ENCODE measurements at places on chromosomes 12 and 14. TPM values are rescaled to one million over a fixed set of nuclear protein-coding genes. Genes with fewer than 3 reads are reported as not detected.

- peak; percentile 76 for DNase-seq
Observed at GRCh38 chr12:26833743-26834490, 923 bp upstream of the ITPR2 start.

- no peak for DNase-seq
Observed at GRCh38 chr12:88242571-88242925, 100.4 kb downstream of the TMTC3 start.

DNA sequence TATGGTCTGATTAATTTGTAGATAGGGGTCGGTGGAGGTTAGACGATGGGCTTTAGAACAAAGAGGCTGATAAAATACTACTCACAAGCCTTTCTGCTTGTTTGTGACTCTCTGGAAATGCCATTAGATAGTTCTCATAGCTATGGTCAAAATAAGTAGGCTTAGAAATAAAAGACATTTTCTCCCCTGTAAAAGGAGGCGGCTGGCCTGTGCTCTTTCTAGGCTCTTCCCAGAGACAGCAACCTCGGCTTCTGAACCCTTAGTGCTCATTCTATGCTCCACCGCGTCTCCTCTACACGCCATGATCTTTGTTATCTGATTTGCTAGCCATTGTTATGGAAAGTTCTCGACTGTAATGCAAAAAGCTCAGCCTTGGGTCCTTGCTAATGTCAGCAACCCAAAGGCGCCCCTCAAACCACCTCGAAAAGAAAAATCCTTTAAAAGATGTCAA lies 64.5 kb downstream of the CRADD start:
- DNase-seq, result no peak

- no peak for DNase-seq
Observed at GRCh38 chr14:23513818-23514643, 37.5 kb downstream of the ZFHX2 start.

- peak; percentile 19 for DNase-seq
Observed at GRCh38 chr12:56768424-56768823, 5.3 kb downstream of the HSD17B6 start.

DNA sequence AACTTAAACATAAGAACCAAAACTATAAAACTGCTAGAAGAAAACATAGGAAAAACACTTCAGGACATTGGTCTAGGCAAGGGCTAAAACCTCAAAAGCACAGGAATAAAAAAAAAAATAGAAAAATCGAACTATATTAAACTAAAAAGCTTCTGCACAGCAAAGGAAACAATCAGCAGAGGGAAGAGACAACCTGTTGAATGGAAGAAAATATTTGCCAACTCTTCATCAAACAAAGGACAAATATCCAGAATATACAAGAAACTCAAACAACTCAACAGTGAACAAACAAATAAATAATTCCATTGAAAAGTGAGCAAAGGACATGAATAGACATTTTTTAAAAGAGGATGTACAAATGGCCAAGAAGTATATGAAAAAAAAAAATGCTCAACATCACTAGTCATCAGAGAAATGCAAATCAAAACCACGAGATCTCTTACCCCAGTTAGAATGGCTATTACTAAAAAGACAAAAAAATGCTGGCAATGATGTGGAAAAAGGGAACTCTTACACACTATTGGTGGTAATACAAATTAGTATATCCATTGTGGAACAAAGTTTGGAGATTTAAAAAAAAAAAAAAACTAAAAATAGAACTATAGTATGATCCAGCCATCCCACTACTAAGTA lies 152.0 kb downstream of the NDUFA12 start:
- DNase-seq, result no peak

DNA sequence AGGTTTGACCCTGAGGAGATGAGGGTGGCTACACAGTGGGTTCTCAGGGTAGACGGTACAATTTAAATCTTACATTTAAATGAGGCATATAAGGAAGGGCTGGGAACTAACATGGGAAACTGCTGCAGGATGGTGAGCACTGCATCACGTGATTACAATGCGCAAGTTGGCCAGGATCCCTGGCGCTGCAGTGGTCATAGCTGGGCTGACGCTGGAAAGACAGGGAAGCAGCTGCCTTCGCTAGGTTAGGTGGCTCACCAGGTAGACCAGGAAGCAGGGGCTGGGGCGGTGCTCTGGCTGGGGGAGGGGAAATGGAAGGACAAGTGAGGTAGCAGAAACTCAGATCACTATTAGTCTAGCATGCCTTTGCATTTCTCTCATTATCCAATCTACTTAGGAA lies 149.9 kb downstream of the FOXN3 start:
- no peak for DNase-seq

DNA sequence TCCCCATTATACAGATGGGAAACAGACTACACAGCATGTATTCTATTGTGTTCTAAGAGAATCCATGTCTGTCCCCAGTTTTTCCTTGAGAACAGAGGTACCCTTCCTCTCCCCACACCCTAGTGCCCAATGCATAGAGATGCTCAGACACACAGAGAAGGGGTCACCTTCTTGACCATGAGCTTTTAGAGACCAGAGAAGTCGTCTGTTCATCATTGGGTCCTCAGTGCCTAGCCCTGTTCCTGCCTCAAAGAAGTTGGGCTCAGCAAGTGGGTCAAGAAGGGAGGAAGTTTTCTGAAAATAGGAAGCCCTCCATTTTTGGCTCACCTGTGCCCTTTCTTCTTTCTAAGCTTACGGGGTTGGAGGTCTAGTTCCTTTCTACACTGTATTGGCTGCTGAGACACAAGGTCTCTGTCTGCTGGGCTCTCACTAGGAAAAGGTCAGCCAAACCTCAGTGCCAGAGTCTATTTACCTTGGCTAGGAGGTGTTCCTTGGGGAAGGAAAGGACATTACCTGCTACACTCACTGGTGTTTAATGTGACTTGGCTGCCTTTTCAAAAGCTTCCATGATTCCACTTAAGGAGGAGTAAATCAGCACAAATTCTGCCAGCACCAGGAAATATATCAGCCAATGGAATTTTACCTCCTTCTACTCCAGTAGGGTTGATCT lies 198.5 kb upstream of the PWP1 start:
- no peak for DNase-seq

DNA sequence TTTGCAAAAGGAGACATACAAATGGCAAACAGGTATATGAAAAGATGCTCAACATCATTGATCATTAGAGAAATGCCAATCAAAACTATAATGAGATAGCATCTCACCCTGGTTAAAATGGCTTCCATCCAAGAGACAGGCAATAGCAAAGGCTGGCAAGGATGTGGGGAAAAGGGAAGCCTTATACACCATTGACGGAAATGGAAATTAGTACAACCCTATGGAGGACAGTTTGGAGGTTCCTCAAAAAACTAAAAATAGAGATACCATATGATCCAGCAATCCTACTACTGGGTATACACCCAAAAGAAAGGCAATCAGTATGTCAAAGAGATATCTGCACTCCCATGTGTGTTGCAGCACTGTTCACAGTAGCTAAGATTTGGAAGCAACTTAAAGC lies 17.3 kb upstream of the CKAP4 start:
- no peak for DNase-seq

- DNase-seq, result no peak
Observed at GRCh38 chr12:114440270-114441038, 34.5 kb upstream of the TBX5 start.

- no peak for DNase-seq
Observed at GRCh38 chr14:90049390-90049789, 12.4 kb upstream of the KCNK13 start.

DNA sequence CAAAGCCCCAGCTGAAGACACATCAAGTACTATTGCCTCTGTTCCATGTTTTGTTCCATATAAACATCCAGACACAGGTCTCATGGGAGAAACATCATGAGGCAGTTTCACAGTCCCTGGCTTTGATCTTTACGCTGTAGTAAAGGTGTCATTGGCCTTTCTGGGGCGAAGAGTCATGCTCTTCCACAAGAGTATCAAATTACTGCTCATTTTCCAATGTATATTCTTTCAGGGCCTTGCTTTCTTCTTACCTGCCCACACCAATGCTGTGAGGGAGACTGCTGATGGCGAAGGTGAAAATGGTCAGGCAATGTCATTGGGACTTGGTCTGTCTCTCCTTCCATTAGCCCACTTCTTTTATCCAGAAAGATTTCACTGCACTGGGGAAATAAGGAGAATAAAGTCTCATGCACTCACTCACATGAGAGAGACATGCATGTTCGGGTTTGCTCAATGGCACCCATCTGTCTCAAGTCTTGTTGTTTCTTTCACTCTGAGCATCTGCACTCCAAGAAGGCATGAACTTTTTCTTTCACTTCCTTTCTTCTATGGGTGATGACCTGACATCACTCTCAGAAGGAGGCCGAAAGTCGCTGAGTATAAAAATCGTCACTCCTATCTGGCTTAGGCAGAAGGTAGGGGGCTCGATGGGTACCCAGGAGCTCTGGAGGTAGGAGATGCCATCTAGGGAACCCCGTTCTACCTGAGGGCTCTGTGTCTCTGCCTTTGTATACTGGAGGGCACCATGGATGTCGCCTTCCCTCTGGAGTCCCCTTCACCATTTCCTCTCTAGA lies 1.3 kb upstream of the JDP2 start:
- DNase-seq, result no peak

DNA sequence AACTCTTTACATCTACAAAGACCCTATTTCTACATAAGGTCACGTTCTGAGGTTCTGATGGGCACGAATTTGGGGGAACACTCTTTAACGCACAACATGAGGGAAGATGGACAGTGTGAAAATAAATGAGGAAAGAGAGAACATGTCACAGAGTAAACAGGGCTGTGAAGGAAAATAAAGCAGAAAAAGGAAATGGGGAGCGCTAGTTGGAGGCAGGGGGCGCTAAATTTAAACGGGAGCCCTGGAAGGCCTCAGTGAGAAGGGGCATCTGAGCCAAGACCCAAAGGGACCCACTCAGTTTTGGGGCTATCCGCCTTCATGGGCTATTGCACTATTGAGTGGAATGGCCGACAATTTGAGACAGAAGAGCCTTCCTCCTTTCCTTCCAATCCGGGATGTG lies 50.5 kb downstream of the PLXNC1 start:
- no peak for DNase-seq

GRCh38 chr12:1131811-1132224 lies 140.8 kb downstream of the ERC1 start:
- DNase-seq, result no peak

DNA sequence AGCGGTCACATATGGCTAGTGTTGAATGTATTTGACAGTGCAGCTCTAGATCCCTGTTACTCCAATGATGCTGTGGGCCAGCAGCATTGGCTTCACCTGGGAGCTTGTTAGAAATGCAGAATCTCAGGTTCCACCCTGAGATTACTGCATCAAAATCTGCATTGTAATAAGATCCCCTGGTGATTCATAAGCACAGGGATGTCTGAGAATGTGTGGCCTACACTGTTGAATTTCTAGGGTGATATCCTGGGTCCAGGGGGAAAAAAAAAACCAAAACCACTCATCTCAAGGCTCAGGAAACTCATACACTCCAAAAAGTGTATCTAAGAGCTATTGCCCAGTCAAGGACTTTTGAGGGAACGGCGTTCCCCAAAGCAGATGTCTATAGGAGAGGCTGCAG lies 196.8 kb downstream of the PPM1H start:
- no peak for DNase-seq

DNA sequence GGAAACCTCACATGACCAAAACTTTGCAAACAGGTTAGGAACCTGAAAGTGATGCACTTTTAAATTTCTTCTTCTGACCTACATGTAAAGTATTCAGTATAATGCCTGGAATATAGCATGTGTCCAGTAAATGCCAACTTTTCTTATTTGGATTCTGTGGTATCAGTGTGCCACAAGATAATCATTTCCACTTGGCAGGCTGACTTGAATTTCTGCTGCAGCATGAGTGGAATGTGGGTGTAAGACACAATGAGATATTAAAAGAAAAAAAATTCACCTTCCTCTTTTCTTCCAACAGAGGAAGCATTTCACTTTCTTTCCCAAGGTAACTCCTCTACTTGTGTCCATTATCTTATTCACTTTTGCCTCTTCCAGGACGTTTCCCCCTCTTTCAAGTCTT lies 141.9 kb upstream of the PRKD1 start:
- DNase-seq, result no peak

DNA sequence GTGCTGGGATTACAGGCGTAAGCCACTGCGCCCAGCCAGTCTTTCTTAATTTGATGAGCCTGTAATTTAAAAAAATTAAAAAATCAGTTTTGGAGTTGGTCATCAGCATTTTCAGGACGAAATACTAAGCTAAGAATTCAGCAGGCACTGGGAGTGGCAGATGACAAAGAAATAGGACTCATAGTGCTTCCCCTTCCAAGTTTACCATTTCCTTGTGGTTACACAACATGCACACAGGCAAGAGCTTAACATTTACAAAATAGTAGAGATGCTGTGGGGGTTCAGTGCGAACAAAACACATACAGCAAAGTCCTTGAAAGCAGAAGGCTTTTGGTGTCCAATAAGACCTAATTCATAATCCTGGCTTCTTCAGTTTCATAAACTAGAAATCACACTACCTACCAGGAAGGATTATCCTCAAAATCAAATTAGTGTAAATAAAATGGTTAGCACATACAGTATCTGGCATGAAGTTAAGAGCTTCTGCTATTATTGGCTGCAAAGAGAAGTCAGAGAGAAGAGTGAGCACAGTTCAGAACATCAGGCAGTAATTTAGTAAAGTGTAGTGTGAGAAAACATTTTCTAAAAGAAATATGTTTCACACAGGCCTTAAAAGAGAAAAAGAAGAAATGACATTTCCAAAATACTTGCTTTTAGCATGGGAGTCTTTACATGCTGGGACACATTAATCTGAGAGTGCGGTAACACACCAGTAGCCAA lies 22.2 kb upstream of the KIF21A start:
- no peak for DNase-seq

DNA sequence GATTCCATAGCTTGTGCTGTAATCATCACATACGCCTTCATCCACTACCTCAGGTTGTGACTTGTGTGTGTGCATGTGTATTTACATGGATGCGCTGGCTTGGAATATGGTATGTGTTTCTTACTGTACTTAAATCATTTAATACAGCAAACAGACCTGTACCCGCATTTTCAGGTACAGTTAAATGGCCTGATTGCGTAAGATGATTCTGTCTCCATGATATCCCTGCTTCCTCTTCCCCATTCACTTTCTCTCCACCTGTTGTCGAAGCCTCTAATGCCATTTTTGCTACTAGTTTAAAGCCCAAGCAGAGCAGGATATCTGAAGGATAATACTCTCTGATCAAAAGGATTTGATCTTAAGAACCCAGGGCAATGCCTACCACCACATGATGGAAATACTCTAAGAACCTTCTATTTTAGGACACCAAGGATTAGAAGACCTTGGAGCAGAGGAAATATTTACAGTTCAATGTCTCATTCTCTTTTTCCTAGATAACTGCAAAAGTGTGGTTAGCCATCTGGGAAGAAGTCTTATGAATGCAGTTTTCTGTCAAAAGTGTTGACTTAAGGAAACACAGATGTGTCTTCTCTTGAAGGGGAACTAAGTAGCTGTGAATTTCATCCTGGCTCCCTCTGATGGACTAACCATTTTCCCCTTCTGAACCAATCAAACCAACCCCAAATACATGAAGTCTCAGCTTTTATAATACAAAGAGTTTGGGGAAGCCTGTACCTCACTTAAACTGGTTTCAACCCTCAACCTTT lies 78.7 kb downstream of the HELB start:
- DNase-seq, result no peak

The LYZ gene
- 10.1 TPM for polyA plus RNA-seq

The OR6S1 gene
- not detected for polyA plus RNA-seq

The OR9K2 gene
- not detected for polyA plus RNA-seq

The MED6 gene
- 6.4 TPM for polyA plus RNA-seq

The BEGAIN gene
- 32.2 TPM for polyA plus RNA-seq

The SERPINA5 gene
- polyA plus RNA-seq, result 67.2 TPM

The DBX2 gene
- polyA plus RNA-seq, result 0.04 TPM

Measured in pancreas (tissue), 10 donors.